Activated T-helper 1 cell treated with Interleukin-2 at 50 U/mL for 16 hours (primary cell): ENCODE measurements at places on chromosomes 1 and 21.

- no peak for DNase-seq
Observed at GRCh38 chr1:2589431-2590232, 3.1 kb downstream of the PRXL2B start.

DNA sequence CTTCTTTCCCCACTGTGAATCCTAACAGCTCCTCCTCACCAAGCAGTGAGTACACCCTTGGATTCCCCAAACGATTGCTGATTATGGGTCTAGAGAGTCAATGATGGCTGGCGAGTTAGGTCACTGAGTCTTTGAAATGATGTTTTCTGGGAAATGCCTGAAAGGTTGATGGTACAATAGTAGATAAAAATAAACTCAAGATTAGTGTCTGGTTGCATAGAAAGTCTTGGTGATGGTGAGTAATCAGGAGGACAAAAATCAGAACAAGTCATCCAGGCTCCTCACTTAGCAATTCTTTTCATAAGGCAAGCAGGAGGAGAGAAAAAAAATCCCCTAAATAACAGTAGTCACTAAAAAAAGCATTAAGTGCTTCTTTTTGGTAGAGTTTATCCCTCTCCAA lies 22.6 kb downstream of the HLX start:
- no peak for DNase-seq

DNA sequence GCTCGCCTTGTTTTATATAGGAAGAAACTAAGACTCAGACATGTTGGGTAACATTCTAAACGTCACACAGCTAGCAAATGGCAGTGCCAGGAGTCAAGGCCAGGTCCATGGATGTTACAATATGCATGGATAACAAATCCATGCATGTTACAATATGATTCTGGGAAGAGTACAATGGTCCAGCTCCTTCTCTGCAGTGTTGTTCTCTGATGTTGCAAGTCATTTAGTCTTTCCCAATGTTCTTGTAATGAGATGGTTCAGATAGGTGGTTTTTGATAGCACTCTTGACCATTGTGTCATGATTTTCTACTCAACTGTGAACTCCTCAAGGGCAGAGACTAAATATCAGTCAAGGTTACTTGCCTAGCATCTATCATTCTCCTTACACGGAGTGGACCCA lies 15.7 kb upstream of the LRRN2 start:
- no peak for DNase-seq

GRCh38 chr1:227891955-227892488 lies 55.7 kb downstream of the WNT9A start:
- DNase-seq: no peak

DNA sequence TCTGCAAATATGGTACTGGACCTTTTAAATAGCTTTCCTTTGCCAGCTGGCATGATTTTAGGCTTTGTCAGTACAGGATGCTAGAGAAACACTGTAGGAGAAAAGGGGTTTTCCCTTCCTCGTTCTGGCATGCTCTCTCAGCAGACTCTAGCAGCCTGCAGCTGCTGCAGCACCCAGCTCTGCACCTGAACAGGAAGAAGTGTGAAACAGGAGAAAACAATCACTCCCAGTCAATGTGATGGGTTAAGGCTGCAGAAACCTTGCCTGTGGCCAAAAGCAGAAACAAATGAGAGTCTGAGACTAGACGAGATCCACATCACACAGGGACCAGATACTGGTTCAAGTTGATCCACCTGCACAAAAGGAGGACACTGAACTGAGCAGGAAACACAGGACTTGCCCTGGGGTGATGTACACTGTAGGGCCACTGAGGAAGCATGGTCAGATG lies 21.2 kb downstream of the OVGP1 start:
- DNase-seq: peak; percentile 28

- no peak for DNase-seq
Observed at GRCh38 chr1:177983077-177983476, 13.2 kb upstream of the SEC16B start.

DNA sequence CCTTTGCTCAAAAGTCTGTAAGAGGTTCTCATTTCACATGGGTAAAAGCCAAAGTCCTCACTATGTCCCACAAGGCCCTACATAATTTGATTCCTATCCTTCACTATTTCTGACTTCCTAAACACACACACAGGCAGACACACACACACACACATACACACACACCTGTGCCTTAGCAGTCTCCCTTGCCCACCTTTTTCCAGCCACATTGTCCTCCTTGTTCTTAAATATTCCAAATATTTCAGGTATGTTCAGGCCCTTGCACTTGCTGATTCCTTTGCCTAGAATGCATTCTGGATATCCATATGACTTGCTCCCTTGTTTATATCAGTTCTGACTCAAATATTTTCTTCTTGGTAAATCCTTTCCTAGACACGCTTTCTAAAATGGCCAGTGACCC lies 54.6 kb downstream of the NTNG1 start:
- no peak for DNase-seq

DNA sequence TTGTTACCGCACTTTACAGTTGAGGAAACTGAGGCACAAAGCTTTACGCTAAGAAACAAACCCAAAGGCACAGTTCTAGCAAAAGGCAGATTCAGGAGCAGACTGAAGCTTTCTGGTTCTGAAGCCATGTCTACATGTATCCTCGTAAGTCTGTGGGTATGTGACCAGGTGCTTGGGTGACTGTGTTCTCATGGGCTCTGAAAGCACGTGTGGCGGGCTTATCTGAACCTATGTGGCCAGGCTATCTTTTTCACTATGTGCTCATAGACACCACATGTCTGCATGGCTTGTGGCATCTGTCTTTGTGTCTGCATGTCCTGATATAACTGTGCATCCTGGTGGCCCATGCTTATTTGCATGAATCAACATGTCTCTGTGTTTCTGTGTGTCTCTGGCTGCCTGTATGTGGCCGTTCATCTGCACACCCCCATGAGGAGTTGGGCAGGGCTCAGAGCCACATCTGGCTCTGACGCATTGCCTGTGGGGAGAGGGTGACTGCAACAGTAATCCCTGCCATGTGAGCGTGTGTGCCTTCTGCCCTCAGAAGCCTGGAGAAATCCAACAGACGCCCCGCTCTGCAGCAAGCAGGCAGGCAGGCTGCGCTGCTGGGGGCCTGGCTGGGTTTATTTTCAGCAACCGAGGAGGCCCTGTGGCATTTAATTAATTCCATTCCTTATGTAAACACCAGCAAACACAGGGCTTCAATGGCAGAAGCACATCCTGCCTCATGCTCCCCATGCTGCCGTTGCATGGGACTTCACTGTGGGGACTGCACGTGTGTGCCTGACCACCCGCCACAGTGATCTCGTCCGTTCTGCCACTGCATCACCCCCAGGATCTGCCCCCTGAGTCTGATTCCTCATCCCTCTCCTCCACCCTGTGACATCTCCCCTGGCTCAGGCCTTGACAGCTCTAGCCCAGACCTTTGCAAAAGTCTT lies 115.4 kb downstream of the TRABD2B start:
- DNase-seq: no peak

DNA sequence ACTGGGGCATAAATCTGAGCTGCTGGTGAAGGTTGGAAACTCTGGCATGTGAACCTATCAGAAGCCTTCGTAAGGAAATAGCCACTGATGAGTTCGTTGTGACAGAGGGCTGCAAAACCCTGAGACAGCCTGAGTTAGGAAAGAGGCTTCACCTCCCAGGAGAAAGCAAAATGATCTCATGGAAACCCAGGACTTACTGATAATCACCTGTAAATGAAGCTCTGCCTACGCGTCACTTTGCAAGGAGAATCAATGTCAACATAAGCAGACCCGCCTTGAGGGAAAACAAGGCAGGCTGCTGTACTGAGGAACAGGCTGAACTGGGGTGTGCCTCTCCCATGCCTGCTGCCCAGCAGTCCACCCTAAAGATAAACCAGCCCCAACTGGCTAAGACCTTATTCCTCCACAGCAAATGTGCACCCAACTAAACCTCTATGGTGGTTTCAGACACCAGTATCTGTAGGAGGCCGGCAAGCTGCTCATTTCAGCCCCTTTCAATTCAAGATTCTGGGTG lies 46.8 kb upstream of the SLC44A3 start:
- DNase-seq: no peak

GRCh38 chr1:108569097-108569728 lies 9.3 kb downstream of the EEIG2 start:
- no peak for DNase-seq
